ENCODE measurements at places on chromosomes 3 and 15.
A peak's percentile ranks its signal among the peaks of the same experiment; 100 is the strongest.

DNA sequence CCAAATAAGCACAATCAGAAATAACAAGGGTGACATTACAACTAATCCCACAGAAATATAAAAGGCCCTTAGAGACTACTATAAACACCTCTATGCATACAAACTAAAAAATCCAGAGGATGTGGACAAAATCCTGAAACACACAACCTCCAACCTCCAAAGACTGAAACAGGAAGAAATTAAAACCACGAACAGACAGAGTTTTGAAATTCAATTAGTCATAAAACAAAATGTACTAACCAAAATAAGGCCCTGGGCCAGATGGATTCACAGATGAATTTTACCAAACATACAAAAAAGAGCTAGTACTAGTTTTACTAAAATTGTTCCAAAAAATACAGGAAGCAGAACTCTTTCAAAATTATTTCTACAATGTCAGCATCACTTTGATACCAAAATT lies 1043.6 kb downstream of the DIPK2A start:
- DNase-seq, result no peak

- peak; percentile 5 for DNase-seq
Measured at GRCh38 chr15:95032156-95032555, 800.8 kb downstream of the MCTP2 start.

- no peak for DNase-seq
Measured at GRCh38 chr15:55766676-55767075, 23.7 kb upstream of the PRTG start.

DNA sequence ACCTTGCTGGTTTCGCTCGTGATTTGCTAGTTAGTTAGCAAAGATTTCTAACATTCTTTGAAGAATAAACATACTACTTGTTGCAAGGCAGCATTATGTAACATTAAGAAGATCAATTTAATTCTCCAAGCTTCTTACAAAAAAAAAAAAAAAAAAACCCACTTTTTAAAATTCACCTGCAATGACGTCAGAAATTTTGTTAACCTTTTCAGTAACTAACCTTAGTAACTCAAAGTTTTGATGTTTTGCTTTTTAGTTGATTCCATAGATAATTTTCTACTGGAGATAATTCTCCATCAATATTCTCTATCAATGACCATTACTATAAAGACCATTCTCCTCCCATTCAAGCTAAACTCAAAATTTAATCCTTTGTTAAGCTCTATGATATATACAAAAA lies 491.8 kb upstream of the TBL1XR1 start:
- no peak for DNase-seq

DNA sequence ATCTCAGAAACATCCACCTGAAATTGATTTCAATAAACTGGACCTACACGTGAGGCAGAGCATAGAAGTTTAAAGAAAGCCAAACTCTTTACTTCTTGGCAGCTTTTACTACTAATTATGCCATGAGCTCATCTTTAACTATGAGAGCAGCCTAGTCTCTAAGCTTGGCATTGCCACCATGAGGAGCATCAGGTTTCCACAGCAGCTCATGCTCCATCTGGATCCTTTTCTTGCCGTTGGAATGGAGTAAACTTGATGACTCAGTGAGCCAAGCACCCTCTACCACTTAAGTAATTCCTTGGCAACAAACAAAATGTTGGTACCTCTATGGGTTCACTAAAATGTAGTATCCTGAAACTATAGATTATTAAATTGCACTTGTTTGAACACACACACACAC lies 583.2 kb downstream of the EPHA3 start:
- peak; percentile 67 for DNase-seq

GRCh38 chr3:5811016-5811415 lies 623.5 kb downstream of the EDEM1 start:
- no peak for DNase-seq
